ENCODE measurements at places on chromosomes 11 and 22.

DNA sequence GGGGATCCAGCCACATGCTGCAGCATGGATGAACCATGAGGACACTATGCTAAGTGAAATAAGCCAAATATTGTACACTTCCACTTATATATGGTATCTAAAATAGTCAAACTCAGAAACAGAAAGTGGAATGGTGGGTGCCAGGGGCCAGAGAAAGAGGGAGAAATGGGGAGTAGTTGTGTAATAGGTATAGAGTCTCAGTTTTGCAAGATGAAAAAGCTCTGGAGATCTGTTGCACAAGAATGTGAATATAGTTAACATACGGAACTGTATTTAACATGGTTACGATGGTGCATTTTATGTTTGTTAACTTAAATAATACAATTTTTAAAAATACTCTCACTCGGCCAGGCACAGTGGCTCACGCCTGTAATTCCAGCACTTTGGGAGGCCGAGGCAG lies 21.2 kb downstream of the GDPD5 start:
- DNase-seq, result no peak

- no peak for DNase-seq
Measured at GRCh38 chr11:37858398-37858797, 1260.4 kb upstream of the RAG2 start.

- no peak for DNase-seq
Measured at GRCh38 chr11:12161137-12161536, 50.7 kb downstream of the MICAL2 start.

GRCh38 chr22:38165922-38166593 lies 15.6 kb downstream of the PLA2G6 start:
- DNase-seq, result no peak

GRCh38 chr11:10441652-10442503 lies 13.2 kb upstream of the AMPD3 start:
- DNase-seq, result no peak

Data from amniotic stem cell (primary cell).